Germinal center (tissue), 1 donor: ENCODE measurements at places on chromosomes 6 and 20.

- DNase-seq = peak; percentile 91
Measured at GRCh38 chr6:33317669-33318425, at the start of gene ZBTB22. Gene ZBTB22 (minus strand): TSS chr6:33317744. CDS start chr6:33316916, 828 bp downstream.

GRCh38 chr6:68826501-68826900 lies 191.4 kb downstream of the ADGRB3 start:
- no peak for DNase-seq

- DNase-seq = no peak
Measured at GRCh38 chr6:108839083-108839642, 9.1 kb upstream of the ARMC2 start.

DNA sequence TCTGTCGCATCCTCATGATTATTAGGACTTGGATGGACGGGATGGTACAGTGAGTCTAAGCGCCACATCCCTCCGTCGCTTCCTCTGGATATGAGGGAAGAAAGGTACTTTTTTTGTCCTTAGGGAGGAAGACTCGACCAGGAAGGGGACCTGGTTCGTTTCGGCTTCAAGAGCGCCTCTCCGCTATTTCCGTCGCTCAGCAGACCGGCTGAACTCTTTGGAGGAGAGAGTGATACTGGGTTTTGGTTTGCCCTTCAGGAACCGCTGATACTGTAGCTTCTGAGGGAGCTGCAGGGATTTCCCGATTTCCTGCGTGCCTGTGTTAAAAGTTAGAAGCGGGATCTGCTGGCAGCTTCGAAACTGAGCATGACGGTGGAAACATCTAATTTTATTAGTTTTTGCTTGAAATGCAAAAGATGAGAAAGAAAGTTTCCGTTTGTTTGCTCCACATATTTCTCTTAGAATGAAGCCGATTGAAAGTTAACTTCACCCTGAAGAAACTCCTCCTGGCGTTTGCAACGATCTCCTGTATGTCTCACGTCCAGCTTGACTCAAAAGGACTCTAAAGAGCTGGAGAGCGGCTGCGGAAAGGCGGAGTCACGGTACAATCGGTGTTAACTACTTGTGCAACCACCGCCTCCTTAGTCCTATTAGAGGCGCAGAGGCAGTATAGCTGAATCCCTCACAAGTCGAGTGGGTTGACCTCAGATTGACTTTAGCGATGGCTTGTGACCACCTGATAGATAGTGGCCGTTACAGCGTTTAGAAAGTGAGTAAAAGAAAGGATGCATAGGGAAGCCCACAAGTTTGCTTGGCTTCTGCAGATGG lies 129.4 kb downstream of the TRIM27 start:
- DNase-seq = no peak

DNA sequence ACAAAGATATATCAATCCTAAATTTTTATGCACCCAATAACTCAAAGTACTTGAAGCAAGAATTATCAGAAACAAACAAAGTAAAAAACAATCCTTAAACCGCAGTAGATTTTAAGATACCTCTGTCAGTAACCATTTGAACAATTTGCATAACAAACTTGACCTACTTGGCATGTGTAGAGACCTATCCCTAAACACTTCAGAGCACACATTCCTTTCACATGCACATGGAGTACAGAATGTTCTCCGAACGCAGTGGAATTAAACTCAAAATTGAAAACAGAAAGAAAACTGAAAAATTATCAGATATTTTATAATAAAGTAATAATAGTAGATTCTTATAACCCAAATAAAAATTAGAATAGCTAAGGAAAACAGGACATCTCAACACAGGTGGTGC lies 162.6 kb upstream of the THBS2 start:
- DNase-seq = no peak

GRCh38 chr6:84789170-84789569 lies 24.8 kb upstream of the TBX18 start:
- no peak for DNase-seq

DNA sequence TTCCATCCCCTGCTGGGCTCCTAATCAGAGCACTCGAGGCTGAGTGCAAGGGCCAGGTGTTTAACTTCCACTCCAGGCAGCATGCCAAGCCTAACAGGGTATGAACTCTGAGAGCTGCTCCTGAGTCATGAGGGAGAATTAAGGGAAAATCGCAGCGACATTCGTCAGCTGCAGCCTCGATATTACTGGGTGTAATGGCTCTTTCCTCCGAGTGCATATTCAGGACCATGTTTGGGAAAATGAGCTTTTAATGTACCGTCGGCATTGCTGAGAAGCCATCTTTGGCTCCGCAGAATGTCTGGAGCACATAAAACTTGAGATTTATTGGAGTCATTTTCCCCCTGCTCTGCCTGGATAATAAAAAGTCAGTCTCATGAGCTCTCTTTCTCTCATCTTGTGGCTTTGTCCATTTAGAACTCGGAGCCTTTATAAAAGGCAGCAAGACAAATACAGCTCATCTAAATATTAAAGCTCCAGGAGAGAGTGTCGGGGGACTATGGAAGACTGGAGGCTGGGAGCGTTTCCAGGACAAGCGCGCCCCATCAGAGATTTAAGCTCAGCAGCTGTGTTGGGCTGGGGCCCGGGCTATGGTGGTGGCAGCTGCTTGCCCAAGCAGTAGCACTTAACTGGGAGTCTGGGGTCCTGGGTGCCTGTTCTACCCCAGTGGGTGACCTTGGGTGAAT lies 103.7 kb downstream of the TOX2 start:
- DNase-seq = no peak

DNA sequence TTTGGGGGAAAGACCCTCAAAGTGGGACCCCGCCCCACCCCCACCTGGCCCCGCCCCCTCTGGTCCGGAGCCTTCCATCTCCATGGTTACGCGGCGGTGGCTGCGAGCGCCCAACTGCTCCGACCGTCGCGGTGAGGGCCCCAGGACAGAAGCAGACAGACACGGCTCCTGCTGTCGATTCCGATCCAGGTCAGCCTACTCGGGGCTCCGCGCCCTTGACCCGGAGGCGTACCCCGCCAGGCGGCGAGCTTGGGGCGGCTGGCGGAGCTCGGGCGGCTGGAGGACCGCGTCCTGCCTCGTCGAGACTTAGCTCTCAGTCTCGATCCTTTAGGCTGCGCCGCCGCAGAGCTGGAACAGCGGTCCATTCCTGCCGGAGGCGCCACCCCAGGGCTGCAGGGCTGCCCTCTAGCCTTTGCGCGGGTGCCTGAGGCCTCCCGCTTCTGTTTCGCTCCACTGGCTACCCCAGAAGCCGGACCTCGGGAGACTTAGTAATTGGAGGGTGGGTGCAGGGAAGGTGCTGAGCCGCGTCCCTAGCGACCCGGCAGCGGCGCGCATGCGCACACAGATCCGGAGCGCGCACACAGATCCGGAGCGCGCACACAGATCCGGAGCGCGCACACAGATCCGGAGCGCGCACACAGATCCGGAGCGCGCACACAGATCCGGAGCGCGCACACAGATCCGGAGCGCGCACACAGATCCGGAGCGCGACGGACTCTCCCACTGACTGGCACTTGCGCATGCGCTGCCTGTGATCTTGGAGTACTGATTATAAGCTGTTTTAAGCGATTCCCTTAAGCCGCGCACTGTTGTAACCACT lies at the start of gene CFAP206:
Gene CFAP206 (plus strand): TSS at position 72 of the 820 bp plus-strand sequence. CDS start 1,868 bp downstream, outside the sequence.
- DNase-seq = peak; percentile 90

DNA sequence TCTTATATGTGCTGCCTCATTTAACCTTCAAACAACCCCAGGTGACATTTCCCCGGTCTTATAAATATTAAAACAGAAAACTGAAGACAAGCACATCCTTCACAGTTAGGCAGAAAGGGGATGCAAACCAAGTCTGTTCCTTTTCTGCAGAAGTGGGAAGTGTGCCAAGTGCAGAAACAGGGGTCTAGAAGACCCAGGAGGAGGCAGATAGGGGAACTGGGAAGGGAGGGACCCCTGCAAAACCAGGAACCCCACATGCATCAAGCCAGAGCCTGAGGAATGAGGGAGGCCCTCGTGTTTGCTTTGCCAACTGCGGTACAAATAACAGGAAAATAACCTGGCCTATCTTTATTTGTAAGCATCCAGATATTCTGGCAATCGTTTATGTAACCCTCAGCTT lies 17.0 kb upstream of the CST3 start:
- no peak for DNase-seq

DNA sequence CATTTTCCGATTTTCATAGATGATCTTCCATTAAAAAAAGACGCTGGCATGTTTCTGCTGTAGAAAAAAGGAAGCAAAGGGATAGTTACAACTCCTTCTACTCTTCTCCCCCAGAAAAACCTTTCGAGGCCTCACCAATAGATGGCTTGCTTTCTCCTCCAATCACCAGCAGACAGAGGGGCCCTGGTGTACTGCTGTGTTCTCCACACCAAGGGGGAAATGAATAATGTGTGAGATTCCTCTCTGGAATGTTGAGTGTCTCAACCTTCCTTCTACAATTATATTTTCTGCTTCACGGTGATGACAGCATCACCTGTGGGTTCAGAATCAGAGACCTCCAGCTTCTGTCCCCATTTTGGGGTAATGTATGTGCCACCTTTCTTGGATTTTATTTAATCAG lies 185.7 kb upstream of the FLRT3 start:
- DNase-seq = no peak

GRCh38 chr20:43490038-43490437 lies 17.5 kb upstream of the L3MBTL1 start:
- no peak for DNase-seq

GRCh38 chr20:53227523-53227922 lies 255.4 kb downstream of the TSHZ2 start:
- DNase-seq = no peak

DNA sequence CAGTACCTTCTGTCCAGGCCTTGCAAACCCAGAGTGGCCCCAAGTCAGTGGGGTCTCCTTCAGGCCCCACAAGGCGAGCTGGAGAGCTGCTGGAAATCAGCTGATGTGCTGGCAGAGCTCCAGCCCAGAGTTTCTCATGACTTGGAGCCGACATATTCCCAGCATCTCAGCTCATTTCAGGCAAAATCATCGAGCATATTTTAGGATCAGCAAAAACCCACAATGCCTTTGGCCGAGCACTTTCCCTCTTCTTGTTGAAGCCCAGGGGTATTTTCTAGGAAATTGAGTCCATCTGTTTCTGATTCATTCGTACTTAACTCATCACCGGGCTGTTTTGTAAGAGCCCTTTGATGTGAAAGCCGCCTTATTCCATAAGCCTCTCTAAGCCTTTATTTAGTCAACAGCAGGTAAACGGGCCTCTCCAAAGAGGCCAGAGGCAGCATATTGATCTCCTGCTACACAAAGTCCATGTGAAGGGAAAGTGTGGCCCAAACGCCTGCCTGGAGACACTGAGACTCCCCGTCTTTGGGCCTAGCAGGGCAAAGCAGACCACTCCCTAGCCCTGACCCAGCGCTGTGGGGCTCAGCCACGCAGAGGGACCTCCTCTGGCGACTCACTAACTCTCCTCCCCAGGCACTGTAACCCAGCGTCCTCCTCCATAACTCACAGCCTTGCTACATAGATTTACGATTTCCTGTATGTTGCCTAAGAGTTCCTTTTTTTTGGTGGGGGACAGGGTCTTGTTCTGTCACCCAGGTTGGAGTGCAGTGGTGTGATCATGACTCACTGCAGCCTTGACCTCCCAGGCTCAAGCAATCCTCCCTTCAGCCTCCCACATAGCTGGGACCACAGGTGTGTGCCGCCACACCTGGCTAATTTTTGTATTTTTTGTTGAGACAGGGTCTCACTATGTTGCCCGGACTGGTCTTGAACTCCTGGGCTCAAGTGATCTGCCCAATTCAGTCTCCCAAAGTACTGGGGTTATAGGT lies 12.1 kb upstream of the C20orf203 start:
- no peak for DNase-seq

- no peak for DNase-seq
Measured at GRCh38 chr6:166009385-166010031, 158.1 kb downstream of the TBXT start.

DNA sequence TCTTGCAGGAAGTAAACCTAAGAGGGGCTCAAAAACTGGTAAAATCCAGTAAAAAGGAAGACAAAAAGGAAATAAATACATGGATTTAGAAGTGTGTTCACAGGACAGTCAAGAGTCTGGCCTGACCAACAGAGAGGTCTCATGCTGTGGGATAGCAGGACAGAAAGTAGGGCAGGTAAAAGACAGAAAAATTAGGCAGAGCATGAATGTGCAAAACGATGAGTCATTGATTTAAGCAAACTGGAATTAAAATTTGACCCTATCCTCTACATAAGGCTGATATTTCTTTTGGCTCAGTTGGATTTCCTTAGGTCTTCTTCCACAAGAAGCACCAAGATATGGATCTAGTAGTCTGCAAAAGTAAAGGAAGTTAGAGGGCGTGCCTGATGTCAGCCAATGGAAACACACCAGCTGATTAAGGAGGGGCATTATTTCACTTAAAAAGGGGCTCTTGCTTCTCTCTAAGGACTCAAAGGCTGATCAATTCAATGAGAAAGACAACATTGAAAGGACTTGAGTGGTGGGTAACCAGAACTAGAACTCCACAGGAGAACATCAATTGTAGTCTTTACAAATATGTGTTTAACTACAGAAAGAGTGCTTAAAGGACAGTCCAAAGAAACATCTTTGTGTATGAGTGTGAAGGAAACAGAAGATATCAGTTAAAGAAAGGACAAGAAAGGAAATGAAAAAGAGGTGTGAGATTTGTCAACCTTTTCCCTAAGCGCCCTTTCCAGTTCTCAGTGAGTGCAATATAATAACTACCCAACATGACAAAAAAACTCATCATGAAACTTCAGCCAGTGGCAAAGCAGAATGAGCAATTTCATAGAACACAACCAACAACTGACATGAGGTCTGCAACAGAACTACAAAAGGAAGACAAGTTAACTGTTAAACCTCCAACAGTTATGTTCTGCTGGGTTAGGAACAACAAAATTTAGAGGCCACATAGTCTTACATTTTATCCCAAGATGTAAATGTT lies 19.4 kb upstream of the MYB start:
- no peak for DNase-seq

DNA sequence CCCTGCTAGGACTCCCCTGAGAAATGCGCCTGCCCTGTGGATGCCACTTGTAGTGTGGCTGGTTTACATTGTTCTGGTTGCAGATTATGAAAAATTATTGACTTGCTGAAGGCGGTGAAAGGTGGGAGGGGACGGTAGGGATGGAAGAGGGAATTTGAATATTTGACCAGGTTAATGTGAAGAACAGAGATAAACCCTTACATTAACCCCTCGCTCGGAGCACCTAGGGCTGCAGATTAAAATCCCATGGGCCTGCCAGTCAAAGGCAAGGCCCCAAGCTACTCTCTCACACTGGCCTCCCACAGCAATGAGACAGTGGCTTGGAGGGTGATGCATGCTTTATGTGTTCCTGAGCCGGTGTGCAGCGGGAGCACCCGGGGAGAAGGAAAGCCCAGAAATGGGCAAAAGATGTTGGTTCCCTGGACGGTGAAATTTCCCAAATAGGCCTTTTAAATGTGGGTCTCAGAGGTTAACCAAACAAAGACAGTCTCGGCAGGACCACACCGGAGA lies 2.5 kb downstream of the FOXF2 start:
- no peak for DNase-seq

DNA sequence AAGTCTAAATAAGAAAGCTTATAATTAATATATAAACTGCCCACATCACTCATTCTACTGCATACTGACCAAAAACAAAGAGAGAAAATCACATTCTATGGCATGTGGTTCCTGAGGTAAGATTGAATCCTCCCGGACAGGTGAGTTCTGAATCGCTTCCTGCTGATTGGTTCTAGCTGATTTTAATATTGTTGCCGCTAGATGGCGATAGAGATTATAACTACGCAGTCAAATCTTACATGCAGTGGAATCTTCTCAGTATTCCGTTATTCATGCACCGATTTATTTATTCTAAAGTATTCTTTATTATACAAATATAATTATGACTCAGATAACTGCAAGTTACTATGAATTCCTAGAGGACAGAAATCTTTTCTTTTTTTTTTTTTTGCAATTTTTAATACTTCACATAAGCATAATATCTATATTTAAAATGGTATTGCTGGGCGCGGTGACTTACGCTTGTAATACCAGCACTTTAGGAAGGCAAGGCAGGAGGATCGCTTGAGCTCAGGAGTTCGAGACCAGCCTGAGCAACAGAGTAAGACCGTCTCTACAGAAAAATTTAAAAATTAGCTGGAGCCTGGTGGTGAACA lies 24.2 kb upstream of the TMX4 start:
- peak; percentile 58 for DNase-seq
